MCF 10A (cell line): ENCODE measurements at places on chromosomes 5 and 9. TPM values are rescaled to one million over a fixed set of nuclear protein-coding genes. Genes with fewer than 3 reads are reported as not detected.

DNA sequence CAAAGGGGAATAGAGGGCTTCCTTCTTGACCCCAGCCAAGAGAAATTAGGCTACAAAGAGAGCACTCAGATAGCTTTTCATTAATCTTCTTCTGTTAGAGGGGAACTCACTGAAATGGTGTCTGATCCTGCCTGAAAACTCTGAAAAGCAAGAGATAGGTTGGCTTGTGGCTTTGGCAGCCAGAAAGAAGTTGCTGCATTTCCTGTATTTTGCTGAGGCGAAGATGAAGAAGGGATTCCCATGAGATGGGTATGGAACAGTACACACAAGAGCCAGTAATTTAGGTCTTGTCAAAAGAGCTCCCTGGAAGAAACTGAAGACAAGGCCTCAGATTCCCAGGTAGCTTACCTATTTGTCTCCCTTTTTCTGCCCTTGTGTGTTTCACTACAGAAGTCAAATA lies 120.9 kb upstream of the TARS1 start:
- H3K36me3 ChIP-seq = no peaks in the 10 kb centered on the region
- no peaks in the 10 kb centered on the region for H3K4me1 ChIP-seq
- no peaks in the 10 kb centered on the region for H3K27me3 ChIP-seq
- DNase-seq = no peak

CTSV gene
- total RNA-seq = 1.9 and 2.8 TPM in 2 replicates

DNA sequence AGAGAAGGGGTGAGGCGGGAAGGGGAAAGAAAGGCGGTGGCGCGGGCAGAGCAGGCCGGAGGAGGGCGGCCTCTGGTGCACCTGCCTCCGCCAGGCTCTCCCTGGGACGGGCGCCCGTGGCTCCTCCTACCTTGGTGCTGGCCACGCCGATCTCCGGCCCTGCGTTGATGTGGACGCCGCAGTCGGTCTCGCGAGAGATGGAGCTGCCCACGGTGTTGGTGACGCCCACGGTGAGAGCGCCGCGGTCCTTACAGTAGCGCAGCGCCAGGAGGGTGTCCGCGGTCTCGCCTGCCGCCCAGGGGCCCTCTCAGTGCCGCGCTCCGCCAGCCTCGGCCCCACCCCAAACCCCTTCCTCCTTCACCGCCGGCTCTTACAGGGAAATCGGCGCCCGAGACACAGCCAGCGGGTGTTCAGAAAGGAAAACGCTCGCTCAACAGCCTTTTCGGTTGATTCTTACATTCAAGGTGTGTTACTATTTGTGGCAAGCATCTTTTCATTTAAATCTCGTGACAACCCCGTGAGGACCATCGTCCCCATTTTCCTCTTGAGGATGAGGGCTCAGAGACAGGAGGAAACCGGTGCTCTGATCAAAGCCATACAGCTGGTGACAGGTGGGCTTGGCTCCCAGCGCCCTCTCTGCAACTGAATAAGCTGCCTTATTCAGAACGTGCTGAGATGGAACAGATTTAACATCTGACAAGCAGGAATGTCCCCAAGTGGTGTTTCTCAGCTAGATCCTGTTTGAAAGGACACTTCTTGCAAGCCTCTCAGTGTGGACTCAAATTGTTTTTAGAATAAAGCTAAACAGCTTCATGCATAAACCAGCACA lies 22.0 kb upstream of the MAPK9 start:
- H3K4me1 ChIP-seq = no peaks in the 10 kb centered on the region
- peak overlapping the region; percentile 69 for H3K4me3 ChIP-seq
- H3K27me3 ChIP-seq = no peaks in the 10 kb centered on the region
- H3K36me3 ChIP-seq = peaks cover 6% of the 10 kb centered on the region
- H3K27ac ChIP-seq = peak overlapping the region; percentile 49

DNA sequence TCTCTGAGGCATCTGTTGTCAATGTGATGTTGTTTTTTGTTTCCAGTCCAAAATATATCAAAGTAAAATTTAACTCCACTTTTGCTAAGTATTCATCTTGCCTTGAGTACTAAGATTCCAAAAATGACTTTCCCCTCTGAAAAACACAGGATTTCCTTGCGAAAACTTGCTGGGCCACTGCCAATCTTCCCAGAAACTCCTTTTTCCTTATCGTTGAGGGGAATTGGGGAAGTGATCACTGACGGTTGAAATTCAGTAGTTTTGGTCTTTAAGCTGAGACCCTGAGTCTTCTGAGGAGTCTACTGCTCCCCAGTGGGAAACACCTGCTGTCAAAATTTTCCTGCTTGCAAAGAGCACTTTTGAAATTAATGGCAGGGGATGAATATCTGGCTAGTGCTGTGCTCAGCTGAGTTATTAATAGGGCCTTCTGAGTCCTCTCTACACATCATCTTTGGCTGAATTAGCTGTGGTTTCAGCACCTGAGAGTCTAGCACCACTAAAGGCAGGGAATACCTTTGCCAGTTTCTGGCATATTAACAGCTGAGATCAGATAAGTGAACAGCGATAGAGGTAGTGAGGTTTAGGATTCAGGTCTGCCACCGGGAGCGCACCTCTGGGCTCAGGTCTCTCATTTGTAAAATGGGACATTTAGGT lies 18.0 kb downstream of the TLR4 start:
- DNase-seq = no peak
- H3K4me1 ChIP-seq = no peaks in the 10 kb centered on the region
- no peaks in the 10 kb centered on the region for H3K27me3 ChIP-seq
- no peak overlapping the region for H3K4me3 ChIP-seq
- no peak overlapping the region for H3K27ac ChIP-seq

- no peaks in the 10 kb centered on the region for H3K4me1 ChIP-seq
- no peak for DNase-seq
- H3K27ac ChIP-seq = no peak overlapping the region
Measured at GRCh38 chr9:136159851-136160250, 41.2 kb upstream of the TMEM250 start.

GRCh38 chr5:61840361-61840760 lies 465.6 kb upstream of the KIF2A start:
- no peaks in the 10 kb centered on the region for H3K36me3 ChIP-seq
- peaks cover 8% of the 10 kb centered on the region for H3K4me1 ChIP-seq
- DNase-seq = no peak
- no peaks in the 10 kb centered on the region for H3K27me3 ChIP-seq
- no peak overlapping the region for H3K4me3 ChIP-seq

DNA sequence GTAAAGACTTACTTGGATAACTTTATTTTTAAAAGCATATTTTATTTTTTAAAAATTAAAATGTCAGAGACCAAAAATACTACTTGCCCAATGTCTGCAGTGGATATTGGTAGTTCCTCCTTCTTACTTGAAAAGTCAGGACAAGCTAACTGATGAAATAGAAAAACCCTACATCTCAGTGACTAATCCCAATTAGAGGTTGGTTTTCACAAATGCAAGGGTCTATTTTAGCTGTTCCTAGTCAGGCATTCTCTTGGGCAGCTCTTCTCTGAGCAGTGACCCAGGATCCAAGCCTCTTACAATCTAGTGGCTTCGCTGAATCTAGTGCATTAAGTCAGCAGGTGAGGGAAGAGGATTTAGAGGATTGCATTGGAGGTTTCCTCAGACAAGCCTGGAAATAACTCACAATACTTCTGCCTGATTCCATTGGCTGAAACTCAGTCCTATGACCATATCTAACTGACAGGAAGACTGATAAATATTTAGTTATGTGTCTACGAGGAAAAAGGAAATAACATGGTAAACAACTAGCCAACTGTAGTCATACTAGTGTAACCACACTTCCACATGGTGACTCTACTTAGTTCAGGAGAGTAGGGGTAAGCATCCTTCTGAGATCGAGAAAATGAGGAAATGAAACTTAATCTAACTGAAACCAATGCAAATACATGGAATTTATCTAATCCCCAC lies 34.2 kb upstream of the MIER3 start:
- DNase-seq = no peak
- no peaks in the 10 kb centered on the region for H3K4me1 ChIP-seq
- H3K4me3 ChIP-seq = no peak overlapping the region
- H3K27me3 ChIP-seq = no peaks in the 10 kb centered on the region

CCDC192 gene
- not detected in 2 replicates for total RNA-seq
